Hematopoietic multipotent progenitor cell treated with erythropoietin and hydrocortisone succinate and interleukin-3 and kit ligand, for 4 days (in vitro differentiated cells): ENCODE measurements at places on chromosomes 13 and 19.

DNA sequence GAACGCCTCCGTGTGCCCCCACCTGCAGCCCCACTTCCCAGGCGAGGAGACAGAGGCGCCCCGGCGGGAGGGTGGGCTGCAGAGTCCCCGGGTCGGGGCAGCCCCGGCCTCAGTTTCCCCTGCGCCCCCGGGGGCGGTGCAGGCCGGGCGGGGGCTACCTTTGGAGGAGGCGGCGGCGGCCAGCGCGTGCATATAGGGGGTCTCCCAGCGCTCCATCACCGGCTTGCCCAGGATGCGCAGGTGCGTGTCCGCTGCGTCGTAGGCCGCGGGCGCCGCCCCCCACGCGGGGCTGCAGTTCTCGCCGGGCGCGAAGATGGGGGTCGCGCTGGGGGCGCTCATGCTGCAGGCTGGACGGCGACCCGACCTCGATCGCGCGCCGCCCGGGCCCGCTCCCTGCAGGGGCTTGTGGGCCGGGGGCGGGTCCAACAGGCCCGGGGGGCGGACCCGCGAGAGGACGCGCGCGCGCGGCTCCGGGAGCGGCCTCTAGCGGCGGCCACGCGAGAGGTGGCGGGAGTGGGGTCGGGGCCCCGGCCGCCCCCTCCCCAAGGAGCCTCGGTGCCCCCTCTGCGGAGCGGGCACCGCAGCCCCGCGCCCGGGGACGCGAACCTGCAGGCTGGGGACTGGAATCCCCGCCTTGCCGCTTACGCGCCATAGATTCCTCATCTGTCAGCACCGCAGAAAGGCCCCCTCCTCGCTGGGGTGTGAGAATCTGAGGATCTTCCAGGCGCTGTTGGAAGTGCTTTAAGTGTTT, at the start of gene GAMT:
GAMT (minus strand) TSS at position 405 of the 751 bp plus-strand sequence; CDS start at position 339, 66 bp downstream.
- DNase-seq: peak; percentile 77

- no peak for DNase-seq
These were observed 618 bp downstream of the TMEM38A start for GRCh38 chr19:16661480-16662034.

- peak; percentile 77 for DNase-seq
These were observed at the start of gene DENND1C for GRCh38 chr19:6481541-6482342. Gene DENND1C, minus strand, starts transcription at chr19:6481787. Its CDS starts 92 bp downstream, at chr19:6481695.

DNA sequence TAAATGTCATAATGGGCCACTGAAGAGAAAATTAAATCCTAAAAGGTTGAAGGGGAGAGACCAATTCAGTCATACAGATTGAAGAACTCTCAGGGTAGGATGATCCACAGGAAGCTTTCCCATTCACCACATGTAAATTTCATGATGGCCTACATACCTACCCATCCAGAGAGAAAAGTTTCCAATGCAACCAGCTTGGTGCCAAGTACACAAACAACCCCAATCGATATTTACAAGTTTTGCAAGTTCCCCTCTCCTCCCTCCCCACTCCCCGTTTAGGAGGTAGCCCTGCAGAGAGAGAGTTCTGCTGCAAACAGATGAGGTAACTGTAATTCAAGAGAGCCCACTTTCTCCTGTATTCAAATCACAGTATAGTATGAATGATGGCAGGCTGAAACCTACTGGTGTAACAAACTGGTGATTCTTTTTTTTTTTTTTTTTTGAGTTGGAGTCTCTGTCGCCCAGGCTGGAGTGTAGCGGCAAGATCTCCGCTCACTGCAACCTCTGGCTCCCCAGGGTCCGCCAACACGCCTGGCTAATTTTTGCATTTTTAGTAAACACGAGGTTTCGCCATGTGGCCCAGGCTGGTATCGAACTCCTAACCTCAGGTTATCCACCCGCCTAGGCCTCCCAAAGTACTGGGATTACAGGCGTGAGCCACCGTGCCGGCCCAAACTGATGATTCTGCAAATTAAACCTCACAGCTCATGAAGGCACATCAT, 14.4 kb downstream of the FOXO1 start:
- DNase-seq: no peak

DNA sequence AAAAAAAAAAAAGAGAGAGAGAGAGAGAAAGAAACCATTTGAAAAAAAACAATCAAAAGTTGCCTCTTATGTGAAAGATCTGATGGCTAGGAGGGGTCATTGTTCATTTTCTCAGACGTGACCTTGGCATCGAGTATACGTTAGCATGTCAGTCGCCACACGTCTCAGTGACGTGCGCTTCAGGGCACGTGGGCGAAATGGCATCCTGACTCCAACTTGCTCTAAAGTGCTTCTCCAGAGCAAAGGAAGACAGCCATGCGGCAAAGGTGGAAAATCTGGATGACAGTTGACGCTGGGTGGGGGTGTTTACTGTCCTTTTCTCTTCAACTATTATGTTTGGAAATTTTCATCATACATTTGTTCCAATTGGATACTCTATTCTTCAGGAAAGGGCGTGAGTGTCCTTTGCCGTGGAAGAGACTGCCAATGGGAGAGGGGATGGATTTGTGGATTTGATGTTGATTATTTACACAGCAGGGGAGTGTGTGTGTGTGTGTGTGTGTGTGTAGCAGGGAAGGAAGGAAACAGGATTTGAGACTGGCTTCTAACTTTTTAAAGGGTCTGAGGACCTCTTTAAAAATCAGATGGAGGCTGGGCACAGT, 25.0 kb downstream of the KLF2 start:
- DNase-seq: no peak

GRCh38 chr19:37466277-37466797, 907 bp downstream of the ZNF569 start:
- DNase-seq: no peak

DNA sequence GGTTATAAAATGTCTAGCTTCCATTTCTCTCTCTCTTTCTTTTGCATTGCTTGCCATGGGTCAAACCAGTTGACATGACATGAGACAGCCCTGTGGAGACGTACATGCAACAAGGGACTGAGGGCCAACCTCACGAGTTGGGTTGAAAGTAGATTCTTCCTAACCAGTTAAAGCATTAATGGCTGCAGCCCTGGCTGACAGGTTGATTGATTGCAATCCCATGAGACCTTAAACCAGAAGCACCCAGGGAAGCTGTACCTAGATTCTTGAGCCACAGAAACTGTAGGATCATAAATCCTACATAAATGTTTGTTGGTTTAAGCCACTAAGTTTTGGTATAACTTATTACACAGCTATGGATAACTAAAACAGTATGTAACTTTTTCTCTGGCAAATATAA, 373.8 kb downstream of the DACH1 start:
- no peak for DNase-seq

GRCh38 chr13:108681986-108682575, 52.7 kb downstream of the MYO16 start:
- no peak for DNase-seq

GRCh38 chr13:96646515-96647211, 347.6 kb downstream of the OXGR1 start:
- DNase-seq: no peak

GRCh38 chr13:73365681-73366080, 306.9 kb downstream of the KLF5 start:
- DNase-seq: no peak

GRCh38 chr13:51717786-51718398, 86.1 kb downstream of the DHRS12 start:
- no peak for DNase-seq

DNA sequence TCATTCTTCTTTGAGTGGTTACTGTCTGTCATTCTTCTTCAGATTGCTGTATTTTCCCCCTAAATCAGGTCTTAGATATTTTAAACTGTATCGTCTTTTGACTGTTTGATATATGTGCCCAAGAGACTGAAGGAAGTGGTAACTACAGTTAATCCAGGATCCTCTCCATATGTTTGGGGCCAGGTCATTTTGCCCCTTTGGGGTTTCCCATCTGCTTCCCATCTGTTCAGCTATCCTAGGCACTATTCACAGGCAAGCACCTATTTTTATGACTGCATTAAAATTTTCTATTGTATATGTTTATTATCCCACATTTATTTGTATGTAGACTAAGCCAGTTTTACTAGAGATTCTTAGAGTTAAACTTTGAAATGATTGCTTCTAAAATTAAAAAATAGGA, 244.2 kb downstream of the PCCA start:
- DNase-seq: no peak

- DNase-seq: no peak
These were observed 1190.3 kb downstream of the EFNB2 start for GRCh38 chr13:105345131-105345530.

DNA sequence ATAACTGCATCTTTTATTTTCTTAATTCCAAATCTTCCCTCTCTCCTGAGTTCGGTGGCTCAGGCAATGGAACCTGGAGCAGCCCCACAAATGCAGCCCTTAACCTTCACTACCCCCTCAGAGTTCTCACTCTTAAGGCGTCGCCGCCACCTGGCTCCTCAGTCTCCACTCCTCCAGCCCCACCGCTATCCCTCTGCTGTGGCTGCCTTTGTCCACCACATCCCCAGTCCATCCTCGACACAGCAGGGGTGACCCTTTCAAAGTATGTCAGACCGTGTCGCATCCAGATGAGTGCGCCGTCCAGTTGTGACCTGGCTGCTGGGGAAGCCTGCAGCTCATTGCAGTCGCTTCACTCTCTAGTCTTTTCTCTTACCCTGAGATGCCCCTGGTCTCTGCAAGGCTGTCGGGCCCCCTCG, 1.0 kb downstream of the SPPL2B start:
- no peak for DNase-seq

- no peak for DNase-seq
These were observed 65.2 kb downstream of the GGACT start for GRCh38 chr13:100523411-100523810.

DNA sequence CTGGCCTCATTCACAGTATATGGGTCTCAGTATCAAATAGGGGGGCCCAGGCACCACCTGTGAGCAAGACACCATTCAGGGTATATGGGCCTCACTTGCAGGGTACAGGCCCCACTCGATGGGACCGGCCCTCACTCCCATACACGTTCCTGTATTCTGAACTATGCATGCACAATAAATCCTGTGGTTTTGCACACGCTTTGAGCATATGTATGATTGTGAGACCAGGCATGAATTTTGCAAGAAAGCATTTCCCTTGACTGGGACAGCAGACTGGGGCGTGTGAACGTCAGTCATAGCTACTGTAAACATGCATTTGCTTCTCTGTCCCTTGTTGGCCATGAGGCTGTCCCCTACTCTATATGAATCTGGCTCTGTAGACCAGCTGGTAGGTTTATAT, 637 bp upstream of the PNMA8B start:
- no peak for DNase-seq

GRCh38 chr19:19050731-19051130, 13.1 kb upstream of the SLC25A42 start:
- DNase-seq: no peak

GRCh38 chr13:110512198-110512740, 49.3 kb downstream of the RAB20 start:
- DNase-seq: peak; percentile 17

- no peak for DNase-seq
These were observed 417.1 kb downstream of the PCDH17 start for GRCh38 chr13:58048670-58049069.
